Lower lobe of right lung (tissue), 2 donors: ENCODE measurements at places on chromosomes 4 and X. TPM values are rescaled to one million over a fixed set of nuclear protein-coding genes. Genes with fewer than 3 reads are reported as not detected.
A peak's percentile ranks its signal among the peaks of the same experiment; 100 is the strongest.

GRCh38 chr4:33302321-33302720, 2582.2 kb downstream of the PCDH7 start:
- DNase-seq: no peak

GRCh38 chr4:24643774-24644520, 59.6 kb upstream of the DHX15 start:
- no peak for DNase-seq

- DNase-seq: no peak
Measured at GRCh38 chrX:101078716-101079598, at the start of gene TMEM35A. TMEM35A (plus strand) TSS chrX:101078879; CDS start chrX:101079003, 124 bp downstream.

GRCh38 chr4:30808276-30808675, 88.1 kb downstream of the PCDH7 start:
- DNase-seq: no peak

GRCh38 chrX:140548985-140549384, 44.1 kb upstream of the SOX3 start:
- DNase-seq: no peak

DNA sequence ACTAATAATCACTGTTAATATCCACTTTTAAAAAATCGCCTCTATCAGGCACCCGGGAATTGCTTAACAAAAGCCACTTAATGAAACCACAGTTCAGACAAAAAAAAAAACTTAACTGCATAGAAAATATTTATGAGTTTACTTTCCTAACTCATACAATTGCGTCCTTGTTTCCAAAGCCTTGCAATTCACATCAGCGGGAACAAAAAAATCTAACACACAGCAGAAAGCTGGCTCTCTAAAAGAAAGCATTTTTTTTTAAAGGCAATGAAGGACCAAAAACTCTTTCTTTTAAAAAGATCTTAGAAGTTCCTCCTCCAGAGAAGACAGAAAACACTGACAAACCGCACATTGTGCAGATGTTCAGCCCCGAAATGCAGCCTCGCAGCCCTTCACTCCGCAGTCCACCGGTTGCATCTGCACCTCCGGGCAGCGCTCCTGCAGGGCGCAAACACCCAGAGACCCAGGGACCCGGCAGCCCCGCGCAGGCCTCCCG, 812 bp downstream of the FAT1 start:
- DNase-seq: no peak

DNA sequence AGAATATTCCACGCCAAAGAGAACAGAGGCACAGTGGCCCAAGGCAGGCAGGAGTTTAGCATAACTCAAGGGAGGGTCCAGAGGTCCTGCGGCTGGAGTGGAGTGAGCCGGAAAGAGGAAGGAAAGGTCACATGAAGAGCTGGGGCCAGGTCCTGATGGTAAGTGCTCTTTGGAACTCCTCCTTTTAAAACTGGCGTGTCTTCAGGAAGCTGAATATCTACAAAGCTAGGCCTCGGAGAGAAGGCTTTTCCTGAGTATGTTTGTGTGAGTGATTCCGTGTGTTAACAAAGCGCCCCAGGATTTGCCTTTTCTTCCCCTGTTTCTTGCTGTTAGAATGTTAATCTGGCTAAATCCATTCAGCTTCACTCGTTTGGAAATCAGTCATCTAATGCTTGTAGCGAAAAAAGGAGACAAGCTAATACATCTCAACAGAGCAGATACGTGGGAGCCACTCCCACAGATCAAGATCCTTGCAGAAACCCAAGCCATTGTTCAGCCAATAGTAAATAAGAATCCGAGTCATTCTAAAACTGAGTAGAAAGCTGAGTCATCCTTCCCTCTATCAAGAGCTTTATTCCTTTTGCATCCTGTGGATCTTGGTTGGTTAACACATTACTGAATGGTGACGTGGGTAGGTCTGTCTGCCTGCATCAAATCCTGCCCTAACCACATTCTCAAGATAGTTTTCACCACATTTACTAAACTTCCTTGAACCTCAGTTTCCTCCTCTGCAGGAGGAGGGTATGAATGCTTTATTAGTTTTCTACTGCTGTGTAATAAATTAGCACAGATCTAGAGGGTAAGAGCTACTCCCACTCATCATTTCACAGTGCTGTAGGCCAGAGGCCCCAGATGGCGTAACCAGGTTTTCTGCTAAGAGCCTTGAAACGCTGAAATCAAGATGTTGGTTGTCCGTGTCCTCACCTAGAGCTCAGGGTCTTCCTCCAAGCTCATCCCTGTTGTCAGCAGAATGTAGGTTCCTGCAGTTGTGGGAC, 43.2 kb upstream of the RBM47 start:
- DNase-seq: peak; percentile 62

DNA sequence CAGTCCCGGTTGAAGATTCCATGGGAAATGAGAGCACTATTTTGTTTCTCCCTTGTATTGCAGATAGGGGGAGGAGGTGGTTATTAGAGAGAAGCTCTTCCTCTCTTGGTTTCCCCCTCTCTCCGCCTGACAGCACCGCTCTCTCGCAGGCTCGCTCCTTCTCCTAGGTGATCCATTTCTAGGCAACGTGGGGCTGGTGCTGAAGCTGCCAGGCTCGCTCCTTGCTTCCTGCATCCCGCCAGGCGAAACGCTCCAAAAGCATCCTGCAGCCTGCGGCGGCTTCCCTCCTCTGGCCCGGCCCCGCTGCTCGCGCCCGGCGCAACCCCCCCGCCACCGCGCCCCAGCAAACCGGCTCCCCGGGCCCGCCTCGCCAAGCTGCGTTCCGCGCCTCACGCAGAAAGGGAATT, at the start of gene GRID2:
Gene GRID2, plus strand, starts transcription at position 346 of the 407 bp plus-strand sequence.
- DNase-seq: no peak

- no peak for DNase-seq
Measured at GRCh38 chr4:56086561-56086960, 137.8 kb downstream of the CEP135 start.

DNA sequence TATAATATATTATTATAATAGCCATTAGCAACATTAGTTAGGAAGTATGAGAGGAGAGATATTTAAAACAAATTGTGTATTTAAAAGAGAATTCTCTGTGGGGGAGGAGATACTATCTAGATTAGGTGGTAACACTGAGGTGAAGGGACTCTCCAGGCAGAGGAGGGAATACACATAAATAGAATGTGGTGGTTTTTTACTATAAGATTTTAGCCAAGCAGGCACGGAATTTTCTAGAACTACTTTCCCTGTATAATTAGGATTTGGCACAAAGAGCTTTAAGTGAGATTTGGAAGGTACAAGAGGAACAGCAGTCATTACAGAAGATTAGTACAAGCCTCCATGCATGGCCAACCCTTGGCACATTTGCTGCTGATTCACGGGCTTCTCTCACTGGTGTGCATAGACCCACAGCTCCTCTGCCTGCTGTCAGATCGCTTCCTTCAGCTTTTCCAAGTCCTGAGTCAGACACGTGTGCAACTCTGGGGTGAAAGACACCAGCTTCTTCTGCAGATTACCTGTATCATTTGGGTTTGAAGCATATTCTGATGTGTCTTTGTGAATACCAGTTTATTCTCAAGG, 685.5 kb downstream of the KCTD8 start:
- DNase-seq: no peak

GRCh38 chrX:30313322-30313721, 4.1 kb upstream of the NR0B1 start:
- no peak for DNase-seq

DNA sequence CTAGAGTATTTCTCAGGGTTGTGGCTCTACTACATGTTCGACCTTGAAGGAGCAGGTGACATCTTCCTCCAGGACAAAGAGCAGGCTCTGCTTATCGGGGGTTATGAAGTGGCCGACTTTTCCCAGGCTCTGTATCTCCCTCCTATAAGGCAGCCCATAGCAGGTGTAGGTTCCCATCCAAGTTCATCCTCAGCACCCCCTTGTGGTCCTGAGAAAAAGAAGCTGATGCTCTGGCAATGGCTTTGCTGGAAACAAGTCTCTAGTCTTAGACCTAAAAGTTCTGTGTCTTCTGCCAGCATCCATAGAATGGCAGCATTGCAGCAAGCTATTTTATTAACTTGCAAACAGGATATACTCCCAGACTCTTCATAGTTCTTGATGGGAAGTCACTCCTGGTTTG, 836.6 kb upstream of the PRKX start:
- no peak for DNase-seq

DNA sequence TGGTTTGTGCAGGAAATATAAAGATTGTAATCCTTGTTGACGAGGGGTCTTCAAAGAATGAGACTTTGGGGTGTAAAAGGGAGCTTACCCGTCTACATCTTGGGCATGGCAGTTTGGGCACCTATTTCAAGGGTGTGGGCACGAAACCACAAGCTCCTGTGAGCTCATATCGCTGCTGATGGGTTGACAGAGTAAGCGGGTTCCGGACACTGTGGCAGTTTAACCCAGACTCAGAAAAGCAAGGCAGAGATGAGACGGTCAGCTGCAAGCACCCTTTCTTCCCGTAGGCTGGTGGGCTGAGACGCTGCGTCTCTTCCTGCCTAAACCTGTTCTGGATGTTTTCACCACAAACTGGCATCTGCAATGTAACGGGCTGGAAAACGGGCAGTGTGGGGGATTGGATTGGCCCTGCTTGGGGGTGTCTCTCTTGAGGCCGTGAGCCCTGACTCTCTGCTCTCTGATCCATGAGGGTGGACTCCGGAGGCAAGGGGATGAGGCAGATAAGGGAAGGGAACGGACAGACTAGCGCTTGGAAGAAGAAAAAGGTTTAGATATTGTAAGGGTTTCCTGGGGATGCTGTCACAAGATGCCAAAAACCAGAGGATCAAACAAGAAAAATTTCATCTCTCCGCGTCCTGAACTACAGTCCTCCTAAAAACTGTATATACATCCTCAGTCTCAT, 237.5 kb downstream of the SHOX start:
- DNase-seq: no peak

- DNase-seq: no peak
Measured at GRCh38 chr4:184477201-184477999, 3.0 kb upstream of the IRF2 start.

DNA sequence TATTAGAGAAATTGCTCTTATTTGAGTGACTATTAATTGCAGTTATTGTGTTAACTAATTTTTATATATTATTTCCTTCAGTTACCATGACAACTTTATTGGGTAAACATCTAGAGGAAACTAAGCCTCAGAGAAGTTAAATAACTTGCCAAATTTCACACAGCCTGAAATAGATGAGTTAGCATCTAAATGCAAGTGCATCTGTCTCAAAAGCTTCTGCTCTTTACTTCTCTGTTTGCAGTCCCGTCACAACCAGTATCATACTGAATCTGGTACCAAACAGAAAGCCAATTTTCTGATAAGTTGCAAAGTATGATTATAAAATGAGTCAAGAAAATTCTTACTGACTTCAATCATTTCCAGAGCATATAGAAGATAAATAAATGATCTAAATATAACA, 1544.9 kb upstream of the PCDH7 start:
- DNase-seq: no peak

GRCh38 chr4:185878633-185879032, 66.6 kb upstream of the SORBS2 start:
- no peak for DNase-seq

GRCh38 chrX:85851418-85851817, 195.9 kb downstream of the CHM start:
- DNase-seq: peak; percentile 34

- no peak for DNase-seq
Measured at GRCh38 chr4:167171928-167172327, 62.4 kb downstream of the SPOCK3 start.

DNA sequence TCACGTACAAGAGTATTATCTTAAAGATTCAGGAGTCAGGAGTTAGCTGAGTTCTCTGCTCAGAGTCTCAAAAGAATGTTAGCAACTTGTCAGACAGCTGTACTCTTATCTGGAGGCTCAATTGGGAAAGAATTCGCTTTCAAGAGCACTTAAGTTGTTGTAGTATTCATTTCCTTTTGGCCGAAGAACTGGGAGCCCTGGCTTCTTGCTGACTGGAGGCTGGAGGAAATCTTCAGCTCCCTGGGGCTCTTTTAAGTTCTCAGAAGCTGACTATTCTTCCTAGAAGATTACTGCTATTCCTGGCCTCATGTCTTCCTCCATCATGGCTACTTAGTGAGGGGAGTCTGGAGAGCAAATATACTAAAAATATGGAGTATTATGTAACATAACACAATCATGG, 587.2 kb downstream of the EPHA5 start:
- DNase-seq: no peak

GRCh38 chrX:154967603-154968002, 54.9 kb downstream of the F8 start:
- DNase-seq: no peak

GRCh38 chrX:68692651-68693050, 45.2 kb downstream of the STARD8 start:
- no peak for DNase-seq

- DNase-seq: no peak
Measured at GRCh38 chr4:24395937-24396336, 188.4 kb downstream of the DHX15 start.

GRCh38 chr4:40201898-40202297, 5.1 kb downstream of the RHOH start:
- DNase-seq: no peak

GRCh38 chr4:93870876-93871458, 42.4 kb downstream of the ATOH1 start:
- DNase-seq: no peak

The ARHGEF38 gene
- total RNA-seq: 20.6 TPM

The SSX1 gene
- total RNA-seq: not detected

The SATL1 gene
- not detected for total RNA-seq

The ENPEP gene
- total RNA-seq: 8.2 TPM

The HS3ST1 gene
- 3.8 TPM for total RNA-seq

The SCML1 gene
- total RNA-seq: 12.3 TPM

The HHIP gene
- total RNA-seq: 172 TPM

The MORC4 gene
- total RNA-seq: 10.8 TPM

The PLP2 gene
- total RNA-seq: 91.8 TPM

The USP17L24 gene
- not detected for total RNA-seq

The MRFAP1L1 gene
- 48.8 TPM for total RNA-seq
